ENCODE measurements at places on chromosomes 1 and 21. TPM values are rescaled to one million over a fixed set of nuclear protein-coding genes. Genes with fewer than 3 reads are reported as not detected.

Gene KIF14
- total RNA-seq: 0.08 TPM

Gene FBXO44
- 30.1 TPM for total RNA-seq

Gene OR2T33
- total RNA-seq: not detected

Gene BTG3
- total RNA-seq: 22.7 TPM

Gene LCK
- 0.23 TPM for total RNA-seq

Gene DNAJC16
- total RNA-seq: 18.3 TPM

Gene SPRR2F
- total RNA-seq: 0.37 TPM

Gene C4BPB
- not detected for total RNA-seq

Gene FCER1G
- total RNA-seq: 23.3 TPM

Gene NFASC
- 94.2 TPM for total RNA-seq

Gene SLAMF8
- 4.5 TPM for total RNA-seq

DNA sequence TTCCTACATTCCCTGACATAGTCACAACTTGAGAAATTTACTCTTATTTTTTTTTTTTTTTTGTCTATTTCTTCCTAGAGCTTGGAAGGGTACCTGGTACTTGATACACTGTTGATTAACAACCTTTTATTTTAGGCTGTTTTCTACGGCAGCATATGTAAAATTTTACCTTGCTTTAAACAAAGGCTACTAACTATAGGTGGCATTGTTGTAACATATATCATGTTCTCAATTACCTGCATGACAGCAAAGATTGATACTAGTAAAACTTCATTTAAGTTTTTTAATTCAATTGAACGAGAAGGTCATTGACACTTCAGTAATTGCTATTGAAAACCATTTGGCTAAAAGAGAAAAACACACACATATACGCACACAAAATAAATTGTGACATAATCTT is 238.3 kb upstream of the ESRRG start:
- no peak for DNase-seq

GRCh38 chr1:24825174-24825573 is 79.9 kb downstream of the CLIC4 start:
- no peak for DNase-seq

- DNase-seq: no peak
Measured at GRCh38 chr21:34197561-34197960, 124.2 kb downstream of the MRPS6 start.

- no peak for DNase-seq
Measured at GRCh38 chr1:198809247-198809646, 170.4 kb downstream of the PTPRC start.

GRCh38 chr1:228749765-228750164 is 14.5 kb downstream of the RHOU start:
- no peak for DNase-seq

- no peak for DNase-seq
Measured at GRCh38 chr1:63127376-63127775, 195.0 kb upstream of the FOXD3 start.

- no peak for DNase-seq
Measured at GRCh38 chr21:29261555-29262540, 36.9 kb upstream of the BACH1 start.

DNA sequence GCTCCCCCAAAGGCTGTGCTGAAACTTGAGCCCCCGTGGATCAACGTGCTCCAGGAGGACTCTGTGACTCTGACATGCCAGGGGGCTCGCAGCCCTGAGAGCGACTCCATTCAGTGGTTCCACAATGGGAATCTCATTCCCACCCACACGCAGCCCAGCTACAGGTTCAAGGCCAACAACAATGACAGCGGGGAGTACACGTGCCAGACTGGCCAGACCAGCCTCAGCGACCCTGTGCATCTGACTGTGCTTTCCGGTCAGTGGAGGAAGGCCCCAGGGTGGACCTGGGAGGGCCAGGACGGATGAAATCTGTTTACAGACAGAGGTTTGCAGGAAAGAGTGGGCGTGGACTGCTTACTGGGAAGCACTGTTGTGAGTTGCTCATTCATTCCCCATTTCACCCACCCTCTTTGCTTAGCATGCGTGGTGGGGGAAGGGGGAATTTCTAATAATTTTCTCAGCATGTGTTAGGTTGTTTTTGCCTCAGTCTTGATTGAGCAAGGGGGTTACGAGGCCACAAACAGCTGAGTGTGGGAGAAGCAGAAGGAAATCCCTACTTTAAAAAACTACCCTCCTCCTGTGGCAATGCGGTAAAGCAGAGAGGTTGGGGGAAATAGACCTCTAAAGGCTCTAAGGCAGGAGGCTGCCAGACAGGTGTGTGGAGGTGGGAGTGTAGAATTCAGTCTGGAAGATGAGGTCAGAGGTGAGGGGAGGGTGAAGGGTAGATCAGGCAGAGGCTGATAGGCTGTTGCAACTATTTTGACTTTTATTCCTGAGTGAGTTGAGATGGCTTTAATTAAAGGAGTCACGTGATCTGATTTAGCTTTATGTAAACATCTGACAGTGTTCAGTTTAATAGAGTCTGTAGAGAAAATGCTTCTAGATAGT is 1.3 kb downstream of the FCGR2A start:
- DNase-seq: peak; percentile 37

- DNase-seq: no peak
Measured at GRCh38 chr1:93346421-93346993, 800 bp downstream of the DR1 start.

DNA sequence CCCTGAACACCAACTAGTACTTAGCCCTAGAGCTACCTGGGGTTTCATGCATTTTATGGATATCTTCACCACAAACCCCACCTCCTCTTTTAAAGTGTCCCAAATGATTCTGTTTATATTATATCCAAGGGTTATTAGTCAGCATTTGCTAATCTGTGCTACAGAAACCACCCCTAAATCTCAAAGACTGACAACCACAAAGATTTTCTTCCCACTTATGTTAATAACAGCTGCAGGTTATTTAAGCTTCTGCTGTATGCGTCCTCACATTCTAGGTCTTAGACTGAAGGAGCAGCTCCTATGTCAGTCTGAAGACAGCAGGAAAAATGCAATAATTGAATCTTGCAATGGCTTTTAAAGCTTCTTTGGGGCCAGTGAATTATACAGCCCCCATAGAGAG is 11.2 kb upstream of the PHC2 start:
- no peak for DNase-seq

DNA sequence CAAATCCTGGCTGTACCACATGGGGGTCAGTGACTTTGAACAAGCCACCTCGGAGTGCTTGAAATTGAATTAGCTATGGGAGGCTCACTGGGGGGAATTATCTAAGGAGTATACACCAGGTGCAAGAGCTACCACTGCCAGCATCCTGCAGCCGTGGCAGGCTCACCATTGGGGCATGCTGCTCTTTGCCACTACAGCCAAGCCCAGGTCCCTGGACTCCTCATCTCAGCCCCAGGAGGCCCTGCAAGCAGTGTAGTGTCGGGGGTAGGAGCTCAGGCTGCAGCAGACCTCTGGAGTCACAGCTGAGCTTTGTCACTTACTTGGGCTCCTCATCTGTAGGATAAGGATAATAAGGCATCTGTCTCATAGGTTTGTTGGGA is 35.3 kb downstream of the ACOT11 start:
- no peak for DNase-seq

- no peak for DNase-seq
Measured at GRCh38 chr1:11456965-11457364, 22.0 kb upstream of the DISP3 start.

DNA sequence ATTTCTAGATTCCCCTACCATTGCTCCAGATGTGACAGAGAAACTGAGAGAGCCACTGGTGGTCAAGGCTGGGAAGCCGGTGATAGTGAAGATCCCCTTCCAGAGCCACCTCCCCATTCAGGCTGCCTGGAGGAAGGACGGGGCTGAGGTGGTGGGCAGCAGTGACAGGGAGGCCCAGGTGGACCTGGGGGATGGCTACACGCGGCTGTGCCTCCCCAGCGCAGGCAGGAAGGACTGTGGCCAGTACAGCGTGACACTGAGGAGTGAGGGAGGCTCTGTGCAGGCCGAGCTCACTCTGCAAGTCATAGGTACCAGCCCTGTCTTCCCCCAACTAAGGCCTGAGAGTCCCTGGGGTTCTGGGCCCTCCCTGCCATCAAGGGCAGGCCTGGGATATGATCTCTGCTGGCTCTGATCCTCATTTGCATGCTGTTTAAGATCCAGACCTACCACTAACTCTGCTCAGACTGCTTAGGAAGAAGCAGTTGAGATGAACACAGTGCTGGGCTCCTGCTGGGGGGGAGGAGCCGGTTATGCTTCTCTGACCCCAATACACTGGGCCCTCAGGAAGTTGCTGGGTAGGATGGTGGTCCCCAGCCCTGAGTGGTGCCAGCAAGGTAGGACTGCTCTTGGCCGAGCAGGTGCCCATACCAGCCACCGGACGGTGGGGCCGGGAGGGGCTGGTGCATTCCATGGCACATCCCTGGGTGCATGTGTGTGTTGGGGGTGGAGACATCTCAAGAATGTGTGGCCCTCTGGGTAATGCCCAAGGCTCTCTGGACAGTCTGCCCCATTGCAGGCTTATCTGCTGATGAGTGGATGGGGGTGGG is 25.1 kb downstream of the IGFN1 start:
- DNase-seq: no peak

- DNase-seq: no peak
Measured at GRCh38 chr1:71043065-71043464, 4.6 kb downstream of the PTGER3 start.

DNA sequence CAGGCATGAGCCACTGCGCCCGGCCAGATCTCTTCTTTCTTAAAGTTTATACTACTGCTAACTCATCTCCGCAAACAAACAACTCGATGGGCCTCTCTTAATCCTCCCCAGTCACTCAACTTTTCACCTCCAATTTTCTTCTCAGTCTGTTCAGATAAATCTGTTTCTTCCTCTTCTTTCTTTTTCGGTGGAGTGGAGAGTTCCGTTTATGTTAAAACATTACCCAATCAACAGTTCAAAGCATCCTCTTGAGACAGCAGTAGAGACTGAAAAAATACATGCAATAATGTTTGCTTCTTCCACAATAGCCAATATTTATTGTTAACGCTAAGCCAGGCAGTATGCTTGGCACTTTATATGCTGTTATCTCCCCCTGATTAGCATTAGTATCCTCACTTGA is 1.4 kb upstream of the ANKRD13C start:
- no peak for DNase-seq

- DNase-seq: no peak
Measured at GRCh38 chr1:8397511-8397910, 79.6 kb downstream of the SLC45A1 start.

DNA sequence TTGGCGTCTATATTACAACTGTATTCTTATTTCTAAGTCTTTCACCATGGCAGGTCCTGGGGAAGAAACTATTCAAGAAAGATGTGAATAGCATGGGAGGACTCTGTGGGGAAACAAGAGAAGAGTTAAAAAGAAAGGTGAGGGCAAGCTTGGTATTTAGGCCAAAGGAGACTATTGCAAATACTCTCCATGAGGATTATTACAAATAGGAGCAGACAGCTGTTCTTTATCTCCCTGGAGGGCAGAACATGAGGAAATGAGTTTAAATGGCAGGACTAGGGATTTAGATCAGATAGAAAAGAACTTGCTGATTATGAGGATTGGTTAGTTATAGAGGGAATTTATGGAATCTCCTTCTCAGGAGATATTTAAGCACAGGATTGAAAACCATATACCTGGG is 186.8 kb downstream of the CDC7 start:
- DNase-seq: no peak

- no peak for DNase-seq
Measured at GRCh38 chr1:176595217-176595616, 132.2 kb downstream of the PAPPA2 start.

DNA sequence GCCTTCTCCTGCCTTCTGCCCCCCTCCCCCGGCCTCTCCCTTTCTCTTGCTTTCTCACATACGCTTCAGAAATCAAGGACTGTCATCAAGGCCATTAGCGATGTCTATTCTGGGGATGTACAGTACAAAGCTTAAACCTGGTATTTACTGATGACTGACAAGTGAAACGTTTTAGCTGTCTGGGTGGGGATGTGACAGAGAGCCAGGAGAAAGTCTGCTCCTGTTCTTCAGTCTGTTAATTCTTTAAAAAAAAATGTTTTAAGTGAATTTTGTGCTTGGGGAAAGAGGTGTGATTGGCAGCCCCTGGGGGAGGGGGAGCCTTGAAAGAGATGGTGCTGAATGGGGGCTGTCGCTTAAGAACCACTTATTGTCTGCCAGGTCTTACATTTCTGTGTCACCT is 283.0 kb upstream of the PLXNA2 start:
- no peak for DNase-seq

GRCh38 chr1:160789702-160790611 is 6.0 kb upstream of the LY9 start:
- DNase-seq: no peak

DNA sequence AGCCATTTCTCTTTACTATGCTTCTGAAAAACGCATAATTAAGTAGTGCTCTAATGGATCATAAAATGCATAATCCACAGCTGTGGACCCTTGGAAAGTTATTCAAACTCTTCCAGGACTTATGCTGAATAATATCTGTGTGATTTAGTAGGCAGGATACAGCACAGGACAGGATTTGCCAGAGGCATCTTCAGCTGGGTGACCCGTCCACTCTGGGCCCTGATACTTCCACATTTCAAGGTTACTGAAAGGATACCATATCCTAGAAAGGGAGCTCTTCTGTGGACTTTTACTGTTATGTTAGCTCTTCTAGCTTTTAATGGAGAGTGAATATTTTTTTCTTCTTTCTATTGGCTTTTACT is 49.6 kb downstream of the MAP10 start:
- DNase-seq: no peak

- no peak for DNase-seq
Measured at GRCh38 chr1:240058049-240058448, 33.6 kb upstream of the FMN2 start.

DNA sequence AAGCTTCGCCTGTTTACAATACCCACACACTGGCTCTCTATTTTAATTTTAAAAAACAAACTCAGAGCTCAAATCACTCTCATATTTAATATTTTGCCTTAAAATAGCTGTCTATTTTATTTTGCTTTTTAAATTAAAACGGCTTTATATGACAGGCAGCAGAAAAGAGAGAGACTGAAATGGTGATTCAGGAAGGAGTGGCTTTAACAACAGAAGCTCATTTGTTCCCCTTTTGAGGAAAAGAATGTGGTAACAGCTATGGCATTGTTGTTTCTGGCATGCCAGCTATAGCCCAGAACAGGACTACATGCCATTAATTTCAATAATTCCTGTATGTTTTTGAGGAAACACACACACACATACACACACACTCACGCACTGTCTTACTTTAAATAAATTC is 234.2 kb upstream of the PTBP2 start:
- no peak for DNase-seq

- no peak for DNase-seq
Measured at GRCh38 chr1:201420608-201421002, 925 bp downstream of the TNNI1 start.

GRCh38 chr1:58515794-58516401 is 30.6 kb downstream of the OMA1 start:
- no peak for DNase-seq

Measured in right cardiac atrium (tissue), 5 donors.